ENCODE measurements at places on chromosomes 6 and 20.

- no peak for DNase-seq
Measured at GRCh38 chr6:80548532-80548931, 442.1 kb downstream of the BCKDHB start.

DNA sequence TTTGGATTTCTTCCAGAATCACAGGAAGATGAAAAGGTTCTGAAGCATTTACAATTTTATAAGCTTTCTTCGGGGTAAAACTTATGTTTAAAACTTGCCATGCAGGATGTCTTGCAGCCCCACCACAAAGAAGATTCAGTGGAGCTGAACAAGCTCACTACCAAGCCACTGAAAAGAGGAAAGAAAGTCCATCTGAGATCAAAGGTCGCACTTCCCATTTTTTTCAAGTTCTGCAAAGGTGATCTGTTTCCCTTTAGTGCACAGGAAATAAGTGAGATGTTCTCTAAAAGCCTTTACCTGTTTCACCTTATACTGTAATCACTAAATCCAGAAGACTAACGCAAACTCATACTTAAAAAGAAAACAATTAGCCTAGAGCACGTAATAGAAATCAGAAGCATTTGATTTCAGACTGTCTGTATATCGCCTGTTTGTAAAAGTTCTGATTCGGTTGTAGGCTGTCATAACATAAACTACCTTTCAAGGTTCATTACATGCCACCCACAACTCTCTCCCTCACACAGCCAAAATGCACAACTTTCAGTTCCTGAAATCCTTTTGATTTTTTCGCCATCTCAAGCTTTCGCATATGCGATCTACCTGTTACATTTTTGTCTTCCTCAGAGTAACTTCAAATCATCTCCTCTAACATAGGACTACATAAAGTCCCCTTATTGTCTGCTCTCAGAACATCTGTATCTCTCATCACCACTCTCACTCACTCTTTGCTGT is 1.8 kb downstream of the ECHDC1 start:
- DNase-seq: no peak

DNA sequence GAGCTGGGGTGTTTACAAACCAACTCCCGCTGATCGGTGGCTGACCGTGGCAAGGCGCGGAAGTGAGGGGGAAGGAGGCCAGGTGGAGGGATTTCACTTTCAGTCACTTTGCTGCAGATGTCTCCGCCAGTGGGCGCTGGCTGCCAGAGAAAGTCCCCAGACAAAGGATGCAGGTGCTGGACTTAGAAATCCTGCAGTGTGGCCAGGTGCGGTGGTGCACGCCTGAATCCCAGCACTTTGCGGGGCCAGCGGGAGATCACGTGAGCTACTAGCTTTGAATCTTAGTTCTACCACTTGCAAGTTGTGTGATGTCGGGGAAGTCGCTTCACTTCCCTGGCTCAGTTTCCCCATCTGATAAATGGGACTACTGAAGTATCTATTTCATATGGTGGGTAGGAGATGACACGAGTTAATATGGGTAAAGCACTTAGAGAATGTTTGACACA is 180.4 kb downstream of the ZNF217 start:
- peak; percentile 15 for DNase-seq

DNA sequence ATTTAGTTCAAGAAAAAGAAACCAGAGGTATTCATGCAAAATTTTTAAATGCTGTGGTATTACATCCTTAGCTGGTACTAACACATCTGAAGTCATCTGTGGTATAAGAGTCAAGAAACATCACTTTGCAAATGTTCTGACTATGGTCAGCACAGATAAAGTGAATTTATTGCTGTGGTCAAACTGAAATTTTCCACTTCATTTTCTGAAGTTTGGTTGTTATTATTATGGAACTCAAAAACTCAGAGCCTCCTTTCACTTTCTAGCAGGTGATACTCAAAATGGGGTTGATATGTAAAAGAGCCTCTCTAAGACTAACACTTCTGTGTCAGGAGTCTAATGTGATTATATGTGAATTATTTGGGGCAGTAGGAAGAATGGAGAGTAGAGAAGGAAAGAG is 257.8 kb downstream of the RNGTT start:
- no peak for DNase-seq

DNA sequence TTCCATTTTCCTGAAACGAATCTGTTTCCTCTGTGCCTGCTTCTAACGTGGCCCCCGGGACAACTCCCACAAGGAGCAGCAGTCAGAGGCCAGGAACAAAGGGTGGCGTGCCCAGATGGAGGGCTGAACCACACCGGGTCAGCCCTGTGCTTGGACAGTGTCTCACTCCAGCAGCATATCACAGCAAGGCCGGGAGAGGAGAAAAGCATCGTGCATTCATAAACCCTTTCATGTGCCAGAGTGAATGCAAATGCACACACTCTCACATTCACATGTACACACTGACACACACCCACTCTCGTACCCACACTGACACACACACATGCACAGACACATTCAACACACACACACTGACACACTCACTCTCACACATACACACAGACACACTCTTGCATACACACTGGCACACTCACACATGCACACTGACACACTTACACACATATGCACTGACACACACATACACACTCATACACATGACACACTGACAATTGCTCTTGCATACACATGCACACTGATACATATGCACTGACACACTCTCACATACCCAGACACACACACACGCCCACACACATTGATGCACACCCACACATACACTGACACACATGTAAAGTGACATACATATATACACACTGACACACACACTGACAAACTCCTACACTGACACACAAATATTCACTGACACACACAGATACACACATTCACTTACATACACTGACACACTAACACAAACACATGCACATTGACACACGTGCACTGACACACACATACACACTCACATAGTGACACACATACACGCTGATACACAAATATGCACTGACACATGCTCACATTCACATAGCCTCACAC is 237.0 kb downstream of the LRFN2 start:
- no peak for DNase-seq

GRCh38 chr6:138497286-138497685 is 2.0 kb downstream of the NHSL1 start:
- DNase-seq: no peak

- no peak for DNase-seq
Measured at GRCh38 chr6:68675548-68675947, 40.5 kb downstream of the ADGRB3 start.

DNA sequence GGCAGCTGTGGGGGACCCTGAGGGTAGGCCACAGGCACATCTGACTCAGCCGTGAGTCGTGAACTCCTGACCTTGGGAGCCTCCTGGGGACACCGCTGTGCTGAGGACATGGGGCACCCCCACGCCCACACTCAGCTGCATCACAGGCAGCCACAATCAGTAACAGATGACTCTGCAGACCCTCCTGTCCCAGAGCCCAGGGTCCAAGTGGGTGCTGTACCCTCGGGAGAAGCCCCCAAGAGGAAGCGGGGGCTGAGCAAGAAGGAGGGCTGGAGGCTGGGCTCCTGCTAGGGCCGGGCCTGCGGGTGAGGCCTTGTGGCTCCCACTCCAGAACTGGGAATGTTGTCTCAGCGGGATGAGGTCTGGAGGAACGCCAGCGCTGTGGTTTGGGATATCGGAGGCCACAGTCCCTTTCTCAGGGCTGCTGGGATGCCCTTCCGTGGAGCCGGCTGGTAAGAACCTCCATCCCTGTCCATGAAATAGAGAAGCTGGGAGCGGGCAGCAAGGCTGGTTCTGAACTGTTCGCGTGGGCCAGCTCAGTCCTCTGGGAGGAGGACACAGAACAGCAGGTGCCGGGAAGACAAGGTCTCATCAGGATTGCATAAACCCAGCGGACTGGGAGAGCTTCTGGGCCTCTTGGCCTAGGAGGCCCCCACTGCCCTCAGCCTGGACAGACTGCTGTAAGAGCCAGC is 3.1 kb upstream of the LAMA5 start:
- no peak for DNase-seq

- DNase-seq: no peak
Measured at GRCh38 chr6:146850238-146850896, 251.6 kb downstream of the ADGB start.

GRCh38 chr6:119308048-119308570 is 41.5 kb downstream of the MAN1A1 start:
- DNase-seq: peak; percentile 3

GRCh38 chr6:30061858-30062458 is 893 bp downstream of the POLR1H start:
- no peak for DNase-seq

- DNase-seq: no peak
Measured at GRCh38 chr20:24672181-24672880, 202.9 kb downstream of the SYNDIG1 start.

DNA sequence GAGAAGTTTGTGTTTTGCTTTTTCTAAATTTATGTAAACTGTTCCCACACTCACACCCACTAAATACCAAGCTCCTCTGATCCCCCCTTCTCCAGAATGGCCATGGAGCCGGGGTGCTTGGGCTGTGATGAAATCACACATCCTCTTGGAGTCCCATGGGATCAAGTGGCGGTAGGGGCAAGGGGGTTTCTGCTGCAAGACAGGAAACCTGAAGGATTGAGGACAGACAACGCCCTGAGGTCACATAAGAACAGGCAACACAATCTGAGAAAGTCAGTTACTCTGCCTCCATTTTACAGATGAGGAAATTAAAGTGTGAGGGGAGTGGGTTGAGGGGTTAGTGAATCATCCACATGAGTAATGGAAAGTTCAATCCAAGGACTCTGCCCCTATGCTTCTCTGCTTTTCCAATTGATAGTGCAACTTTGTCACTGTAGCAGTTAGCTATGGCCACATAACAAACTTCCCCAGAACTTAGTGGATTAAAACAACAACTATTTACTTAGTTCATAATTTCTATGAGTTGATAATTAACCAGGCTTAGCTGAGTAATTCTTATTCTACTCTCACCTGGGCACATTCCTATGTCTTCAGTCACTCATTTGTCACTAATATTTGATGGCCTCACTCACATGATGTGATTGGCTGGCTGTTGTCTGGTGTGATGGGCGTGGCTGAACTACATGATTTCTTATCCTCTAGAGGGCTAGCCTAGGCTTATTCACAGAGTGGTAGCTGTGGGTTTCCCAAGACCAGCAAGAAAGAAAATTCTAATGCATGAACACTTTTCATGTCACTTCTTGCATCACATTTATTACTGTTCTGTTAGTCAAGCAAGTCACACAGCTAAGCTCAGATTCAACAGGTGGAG is 311.1 kb upstream of the RNF24 start:
- no peak for DNase-seq

DNA sequence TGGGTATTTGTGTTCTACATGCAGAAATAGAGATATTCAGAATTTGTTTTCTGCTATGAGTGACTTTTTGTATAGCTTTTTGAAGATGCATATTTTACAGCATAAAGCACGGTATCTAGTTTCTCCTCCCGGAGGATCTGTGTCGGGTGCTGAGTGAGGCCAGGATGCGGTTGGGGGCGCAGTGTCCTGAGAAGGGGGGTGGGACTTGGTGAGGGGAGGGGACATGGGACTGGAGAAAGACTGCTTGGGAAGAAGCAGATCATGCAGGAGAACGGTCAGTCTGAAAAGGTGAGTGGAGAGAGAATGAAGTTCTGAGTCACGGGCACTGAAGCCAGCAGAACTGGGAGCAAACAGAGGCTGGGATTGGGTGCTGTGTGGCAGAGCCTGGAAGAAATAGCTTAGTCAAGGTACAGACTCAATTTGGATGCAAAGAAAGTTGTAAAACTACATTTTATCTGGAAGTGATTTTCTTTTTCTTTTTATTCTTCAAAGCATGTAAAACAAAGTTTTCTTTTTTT is 44.0 kb downstream of the STX11 start:
- no peak for DNase-seq

- DNase-seq: no peak
Measured at GRCh38 chr6:37741757-37742400, 44.2 kb upstream of the MDGA1 start.

GRCh38 chr6:27894839-27895762 is 17.1 kb downstream of the OR2B2 start:
- DNase-seq: peak; percentile 43

DNA sequence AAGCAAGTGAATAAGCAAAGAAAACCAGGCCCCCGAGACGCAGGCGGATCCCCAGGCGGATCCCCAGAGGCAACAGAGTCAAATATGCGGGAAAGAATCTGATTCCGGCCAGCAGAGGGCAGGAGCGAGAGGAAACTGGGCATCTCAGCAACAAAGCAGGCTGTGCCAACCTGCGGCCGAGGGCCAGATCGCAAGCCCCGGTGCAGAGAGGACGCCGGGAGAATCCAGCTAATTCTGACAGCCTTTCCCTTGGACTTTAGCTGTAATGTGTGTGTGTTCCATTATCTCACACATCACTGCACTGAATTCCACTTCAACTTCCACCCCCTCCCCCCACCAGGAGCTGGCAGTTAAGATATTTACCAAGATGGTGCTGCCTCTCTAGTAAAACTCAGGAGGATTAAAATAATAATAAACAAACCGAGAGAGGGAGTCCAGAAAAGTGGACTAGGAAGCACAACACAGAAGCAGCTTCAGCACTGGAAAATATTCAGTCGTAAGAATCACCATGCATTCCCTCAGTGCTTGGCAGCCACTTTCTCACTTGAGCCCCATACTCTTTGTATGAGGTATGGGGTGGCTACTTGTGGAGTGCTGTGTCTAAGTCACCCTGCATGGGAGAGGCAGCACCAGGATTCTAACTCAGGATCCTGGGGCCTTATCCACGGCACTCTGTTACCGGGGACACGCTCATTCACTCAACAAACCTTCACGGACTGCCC is 66.2 kb upstream of the SNX9 start:
- DNase-seq: peak; percentile 60

DNA sequence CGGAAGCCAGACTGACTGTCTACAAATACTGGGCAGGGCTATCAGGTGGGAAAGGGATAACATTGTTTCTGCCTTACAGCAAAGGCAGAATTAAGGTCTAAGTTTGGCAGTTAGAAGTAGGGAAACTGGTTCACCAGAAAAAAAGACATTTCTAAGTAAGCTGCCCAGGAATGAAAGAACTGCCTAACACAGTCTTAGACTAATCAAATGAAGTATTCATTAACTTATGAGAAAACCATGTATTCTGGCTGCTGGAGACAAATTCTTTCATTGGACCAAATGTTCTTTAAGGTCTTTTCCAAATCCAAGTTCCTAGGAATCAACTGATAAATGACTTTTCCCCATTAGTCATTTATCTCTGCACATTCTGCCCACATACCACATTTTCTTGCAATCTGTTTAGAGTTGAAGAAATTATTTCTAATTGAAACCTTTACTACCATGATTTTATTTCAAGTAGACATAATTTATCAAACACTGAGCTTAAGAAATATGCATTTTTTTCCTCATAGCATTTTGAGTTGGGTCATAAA is 120.3 kb upstream of the OGFRL1 start:
- DNase-seq: no peak

DNA sequence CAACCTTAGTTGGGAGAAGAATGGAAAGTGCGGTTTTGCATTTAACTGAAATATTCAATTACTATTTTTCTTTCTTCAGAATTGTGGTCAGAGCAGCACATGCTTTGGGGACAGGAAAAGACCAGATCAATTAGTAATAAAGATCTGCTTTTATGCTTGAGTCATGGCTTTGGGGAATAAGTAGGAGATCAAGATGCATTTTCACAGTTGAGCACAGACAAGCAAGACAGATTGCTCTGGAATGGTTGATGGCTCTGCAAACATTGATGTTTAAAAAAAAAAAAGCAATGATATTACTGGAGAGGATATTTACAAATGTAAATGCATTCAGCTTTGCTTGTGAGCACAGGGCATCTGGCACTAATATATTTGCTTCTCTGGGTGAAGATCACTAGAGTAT is 224.4 kb upstream of the SASH1 start:
- no peak for DNase-seq

GRCh38 chr6:129638686-129639085 is 71.3 kb downstream of the ARHGAP18 start:
- DNase-seq: no peak

- no peak for DNase-seq
Measured at GRCh38 chr6:53692172-53692571, 26.6 kb upstream of the KLHL31 start.
